ENCODE measurements at places on chromosomes 7 and 10. TPM values are rescaled to one million over a fixed set of nuclear protein-coding genes. Genes with fewer than 3 reads are reported as not detected.

DNA sequence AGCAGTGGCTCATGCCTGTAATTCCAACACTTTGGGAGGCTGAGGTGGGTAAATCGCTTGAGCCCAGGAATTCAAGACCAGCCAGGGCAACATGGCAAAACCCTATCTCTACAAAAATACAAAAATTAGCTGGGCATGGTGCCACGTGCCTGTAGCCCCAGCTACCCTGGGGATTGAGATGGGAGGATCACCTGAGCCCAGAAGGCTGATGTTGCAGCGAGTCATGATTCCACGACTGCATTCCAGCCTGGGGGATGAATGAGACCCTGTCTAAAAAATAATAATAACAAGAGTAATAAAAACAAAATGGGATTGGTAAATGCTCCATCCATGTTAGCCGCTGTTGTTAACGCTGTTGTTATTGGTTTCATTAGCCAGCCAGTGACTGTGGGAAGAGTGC, 1.3 kb upstream of the HKDC1 start:
- no peaks in the 10 kb centered on the region for H3K36me3 ChIP-seq
- DNase-seq: no peak

- DNase-seq: no peak
- H3K4me1 ChIP-seq: peaks cover 8% of the 10 kb centered on the region
- no peak overlapping the region for H3K4me3 ChIP-seq
- peak overlapping the region; percentile 39 for H3K27ac ChIP-seq
- H3K27me3 ChIP-seq: no peaks in the 10 kb centered on the region
- no peaks in the 10 kb centered on the region for H3K36me3 ChIP-seq
Observed at GRCh38 chr7:7996568-7996967, 28.0 kb downstream of the GLCCI1 start.

- H3K4me3 ChIP-seq: no peak overlapping the region
- H3K36me3 ChIP-seq: no peaks in the 10 kb centered on the region
- no peak overlapping the region for H3K27ac ChIP-seq
- no peaks in the 10 kb centered on the region for H3K27me3 ChIP-seq
- DNase-seq: no peak
- no peaks in the 10 kb centered on the region for H3K4me1 ChIP-seq
Observed at GRCh38 chr7:155885167-155886155, 73.2 kb upstream of the SHH start.

RAMP3 gene
- not detected for total RNA-seq

DNA sequence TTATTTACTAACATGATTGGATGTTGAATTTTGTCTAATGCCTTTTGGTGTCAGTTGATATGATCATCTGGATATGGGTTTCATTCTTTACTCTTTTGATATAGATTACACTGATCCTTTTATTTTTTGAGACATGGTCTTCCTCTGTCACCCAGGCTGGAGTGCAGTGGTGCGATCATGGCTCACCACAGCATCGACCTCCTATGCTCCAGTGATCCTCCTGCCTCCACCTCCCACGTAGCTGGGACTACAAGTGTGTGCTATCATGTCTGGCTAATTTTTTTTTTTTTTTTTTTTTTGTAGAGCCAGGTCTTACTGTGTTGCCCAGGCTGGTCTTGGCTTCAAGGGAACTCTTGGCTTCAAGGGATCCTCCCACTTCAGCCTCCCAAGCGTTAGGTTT, 27.1 kb downstream of the BMS1 start:
- peaks cover 31% of the 10 kb centered on the region for H3K36me3 ChIP-seq
- H3K27me3 ChIP-seq: no peaks in the 10 kb centered on the region
- H3K27ac ChIP-seq: no peak overlapping the region
- H3K4me1 ChIP-seq: no peaks in the 10 kb centered on the region
- no peak overlapping the region for H3K4me3 ChIP-seq
- no peak for DNase-seq

- no peak overlapping the region for H3K4me3 ChIP-seq
- H3K27ac ChIP-seq: no peak overlapping the region
- no peaks in the 10 kb centered on the region for H3K36me3 ChIP-seq
- H3K27me3 ChIP-seq: no peaks in the 10 kb centered on the region
Observed at GRCh38 chr10:117884592-117884991, 162.1 kb downstream of the RAB11FIP2 start.

DNA sequence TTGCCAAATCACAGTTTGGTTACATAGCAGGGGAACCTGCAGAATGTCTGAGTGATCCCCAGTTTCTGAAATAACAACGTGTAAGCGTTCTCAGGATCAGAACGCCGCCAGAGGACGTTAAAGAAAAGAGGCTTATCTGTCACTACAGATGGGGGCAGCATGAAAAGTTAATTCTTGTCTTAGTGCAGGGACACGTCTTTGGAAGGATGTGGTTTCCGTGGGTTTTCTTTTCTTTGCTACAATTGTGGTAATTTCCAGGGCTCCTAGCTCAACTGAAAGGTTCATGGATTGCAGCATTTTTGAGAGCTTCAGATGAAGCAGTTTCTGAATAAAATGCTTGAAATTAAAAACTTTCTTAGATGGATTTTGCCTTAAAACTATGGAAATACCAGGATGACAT, 106.6 kb downstream of the PRKCQ start:
- H3K27ac ChIP-seq: peak overlapping the region; percentile 97
- H3K4me1 ChIP-seq: peaks cover 21% of the 10 kb centered on the region
- DNase-seq: peak; percentile 92
- no peaks in the 10 kb centered on the region for H3K27me3 ChIP-seq

GRCh38 chr10:83592337-83592935, 546.9 kb upstream of the GHITM start:
- DNase-seq: no peak
- H3K36me3 ChIP-seq: no peaks in the 10 kb centered on the region
- H3K4me1 ChIP-seq: no peaks in the 10 kb centered on the region
- H3K4me3 ChIP-seq: no peak overlapping the region
- H3K27me3 ChIP-seq: no peaks in the 10 kb centered on the region
- H3K27ac ChIP-seq: no peak overlapping the region
